MG63 (cell line): ENCODE measurements at places on chromosomes 13 and 19. TPM values are rescaled to one million over a fixed set of nuclear protein-coding genes. Genes with fewer than 3 reads are reported as not detected.

DNA sequence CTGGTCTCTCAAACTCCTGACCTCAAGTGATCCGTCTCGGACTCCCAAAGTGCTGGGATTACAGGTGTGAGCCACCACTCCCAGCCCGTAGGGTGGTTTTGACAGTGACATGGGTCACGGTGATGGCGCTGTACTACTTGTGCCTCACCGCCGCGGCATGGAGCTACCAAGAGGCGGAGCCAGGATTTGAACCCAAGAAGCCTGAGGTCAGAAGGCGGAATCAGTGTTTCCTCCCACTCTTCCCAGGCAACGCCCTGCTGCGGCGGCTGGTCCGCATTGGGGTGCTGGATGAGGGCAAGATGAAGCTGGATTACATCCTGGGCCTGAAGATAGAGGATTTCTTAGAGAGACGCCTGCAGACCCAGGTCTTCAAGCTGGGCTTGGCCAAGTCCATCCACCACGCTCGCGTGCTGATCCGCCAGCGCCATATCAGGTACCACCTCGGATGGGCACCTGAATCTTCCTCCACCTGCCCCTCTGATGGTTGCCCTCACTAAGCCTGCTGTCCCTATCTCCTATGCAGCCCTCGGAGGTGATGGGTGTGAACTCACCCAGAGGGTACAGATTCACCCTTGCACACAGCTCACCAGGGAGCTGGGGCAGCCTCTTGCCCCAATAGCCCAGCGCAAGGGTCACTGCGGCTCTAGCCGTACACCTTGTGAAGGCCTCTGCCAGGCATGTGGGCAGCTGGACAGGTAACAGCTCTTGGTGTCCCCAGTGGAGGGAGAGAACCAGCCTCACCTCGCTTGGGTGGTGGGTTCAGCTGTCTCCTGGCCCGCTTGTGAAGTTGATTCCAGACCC, 5.6 kb downstream of the RPS9 start:
- no peak for DNase-seq

DNA sequence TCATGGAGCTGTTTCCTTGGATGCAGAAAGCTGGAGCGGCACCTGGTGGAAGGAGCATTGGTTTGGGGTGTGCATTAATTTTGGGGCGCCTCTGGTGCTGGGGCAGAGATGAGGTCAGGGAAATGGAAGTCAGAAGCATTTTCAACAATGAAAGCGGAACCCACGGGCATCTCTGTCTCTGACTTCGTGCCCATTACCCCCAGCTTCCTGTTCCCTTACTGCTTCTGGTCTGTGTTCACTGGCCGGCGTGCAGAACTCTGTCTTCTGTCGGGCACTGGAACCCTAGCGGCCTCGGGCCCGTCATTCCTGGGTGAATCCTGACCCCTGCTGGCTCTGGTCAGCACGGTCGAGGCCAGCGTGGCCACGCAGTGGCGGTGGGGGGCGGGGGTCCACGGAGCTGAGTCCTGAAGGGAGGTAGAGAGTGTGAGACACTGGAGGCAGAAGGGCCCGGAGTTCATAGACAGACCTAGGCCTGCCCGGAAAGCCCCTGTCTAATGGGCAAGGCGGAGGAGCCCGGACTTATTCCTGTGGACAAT, 7.9 kb upstream of the LINGO3 start:
- no peak for DNase-seq

- DNase-seq: no peak
These were observed 9.8 kb downstream of the ATP4B start for GRCh38 chr13:113648216-113648610.

Gene SOX1
- not detected in 2 replicates for total RNA-seq

Gene TMEM38A
- 0.59 and 1.8 TPM in 2 replicates for total RNA-seq
